Body of pancreas (tissue), 4 donors: ENCODE measurements at places on chromosomes 5 and 9. TPM values are rescaled to one million over a fixed set of nuclear protein-coding genes. Genes with fewer than 3 reads are reported as not detected.

DNA sequence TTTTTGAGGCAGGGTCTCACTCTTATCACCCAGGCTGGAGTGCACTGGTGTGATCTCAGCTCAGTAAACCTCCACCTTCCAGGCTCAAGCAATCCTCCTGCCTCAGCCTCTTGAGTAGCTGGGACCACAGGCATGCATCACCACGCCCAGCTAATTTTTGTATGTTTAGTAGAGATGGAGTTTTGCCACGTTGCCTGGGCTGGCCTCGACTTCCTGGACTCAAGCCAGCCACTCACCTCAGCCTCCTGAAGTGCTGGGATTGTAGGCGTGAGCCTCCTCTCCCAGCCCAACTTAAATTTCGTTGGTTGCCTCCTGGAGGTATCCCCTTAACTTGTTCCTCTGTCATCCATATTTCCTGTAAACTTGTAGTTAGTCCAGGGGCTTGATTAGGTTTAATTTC, 47.2 kb downstream of the RAB24 start:
- H3K4me3 ChIP-seq: no peak overlapping the region
- no peaks in the 10 kb centered on the region for H3K4me1 ChIP-seq
- H3K36me3 ChIP-seq: peaks cover 21% of the 10 kb centered on the region
- no peak overlapping the region for H3K27ac ChIP-seq

DNA sequence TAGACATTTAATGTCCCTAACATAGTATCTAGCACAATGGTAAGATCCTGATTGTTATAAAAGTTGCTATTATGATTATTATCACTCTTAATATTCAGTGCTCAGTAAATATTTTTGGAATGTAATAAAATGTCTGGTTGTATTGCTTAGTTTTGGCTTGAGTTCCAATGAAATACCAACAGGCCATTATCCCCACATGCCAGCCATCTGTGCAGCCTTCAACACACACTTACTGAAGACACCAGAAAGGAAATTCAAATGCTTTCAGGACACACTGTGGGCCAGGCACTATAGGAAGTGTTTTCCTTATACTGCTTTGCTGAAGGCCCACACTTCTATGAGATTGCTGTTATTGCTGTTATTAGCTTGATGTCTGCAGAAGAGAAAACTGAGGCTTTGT, 157.5 kb downstream of the TRIM32 start:
- no peaks in the 10 kb centered on the region for H3K4me1 ChIP-seq
- DNase-seq: no peak
- H3K4me3 ChIP-seq: no peak overlapping the region
- no peaks in the 10 kb centered on the region for H3K36me3 ChIP-seq
- no peak overlapping the region for H3K27ac ChIP-seq

The NR2F1 gene
- total RNA-seq: 16.9 TPM

The LRRC70 gene
- total RNA-seq: 0.99 TPM

GRCh38 chr5:19564036-19564435, 424.0 kb downstream of the CDH18 start:
- no peaks in the 10 kb centered on the region for H3K27me3 ChIP-seq
- no peak overlapping the region for H3K27ac ChIP-seq
- no peak overlapping the region for H3K4me3 ChIP-seq
- no peaks in the 10 kb centered on the region for H3K36me3 ChIP-seq

GRCh38 chr5:90223756-90224155, 185.8 kb downstream of the CETN3 start:
- no peak overlapping the region for H3K4me3 ChIP-seq
- DNase-seq: no peak
- no peak overlapping the region for H3K27ac ChIP-seq
- no peaks in the 10 kb centered on the region for H3K27me3 ChIP-seq
- no peaks in the 10 kb centered on the region for H3K36me3 ChIP-seq
- H3K4me1 ChIP-seq: no peaks in the 10 kb centered on the region

The KIF4B gene
- not detected for total RNA-seq

- no peak for DNase-seq
- no peaks in the 10 kb centered on the region for H3K27me3 ChIP-seq
- H3K36me3 ChIP-seq: peaks cover 5% of the 10 kb centered on the region
- H3K4me1 ChIP-seq: peaks cover 20% of the 10 kb centered on the region
- no peak overlapping the region for H3K27ac ChIP-seq
- no peak overlapping the region for H3K4me3 ChIP-seq
Observed at GRCh38 chr9:122268041-122268814, 3.5 kb downstream of the MRRF start.

DNA sequence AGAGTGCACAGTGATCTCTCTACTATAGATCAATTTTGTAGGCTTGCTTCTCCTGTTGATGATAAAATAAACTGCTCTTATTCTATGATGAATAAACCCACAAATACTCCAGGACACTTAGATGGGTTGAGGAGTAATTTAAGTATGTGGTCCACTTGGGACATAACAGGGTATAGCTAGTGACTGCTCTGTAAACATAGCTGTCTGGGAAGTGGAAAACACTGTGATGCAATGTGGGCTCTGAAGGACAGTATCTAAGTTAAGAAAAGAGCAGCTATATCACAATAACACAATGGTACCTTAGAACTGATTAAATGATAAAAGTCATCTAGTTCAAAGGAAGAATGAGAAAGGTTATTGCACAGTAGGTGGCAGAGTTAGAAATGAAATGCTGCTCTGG, 294.3 kb upstream of the HAPLN1 start:
- H3K27me3 ChIP-seq: no peaks in the 10 kb centered on the region
- H3K4me1 ChIP-seq: no peaks in the 10 kb centered on the region
- H3K4me3 ChIP-seq: no peak overlapping the region
- H3K27ac ChIP-seq: no peak overlapping the region
- H3K36me3 ChIP-seq: no peaks in the 10 kb centered on the region

DNA sequence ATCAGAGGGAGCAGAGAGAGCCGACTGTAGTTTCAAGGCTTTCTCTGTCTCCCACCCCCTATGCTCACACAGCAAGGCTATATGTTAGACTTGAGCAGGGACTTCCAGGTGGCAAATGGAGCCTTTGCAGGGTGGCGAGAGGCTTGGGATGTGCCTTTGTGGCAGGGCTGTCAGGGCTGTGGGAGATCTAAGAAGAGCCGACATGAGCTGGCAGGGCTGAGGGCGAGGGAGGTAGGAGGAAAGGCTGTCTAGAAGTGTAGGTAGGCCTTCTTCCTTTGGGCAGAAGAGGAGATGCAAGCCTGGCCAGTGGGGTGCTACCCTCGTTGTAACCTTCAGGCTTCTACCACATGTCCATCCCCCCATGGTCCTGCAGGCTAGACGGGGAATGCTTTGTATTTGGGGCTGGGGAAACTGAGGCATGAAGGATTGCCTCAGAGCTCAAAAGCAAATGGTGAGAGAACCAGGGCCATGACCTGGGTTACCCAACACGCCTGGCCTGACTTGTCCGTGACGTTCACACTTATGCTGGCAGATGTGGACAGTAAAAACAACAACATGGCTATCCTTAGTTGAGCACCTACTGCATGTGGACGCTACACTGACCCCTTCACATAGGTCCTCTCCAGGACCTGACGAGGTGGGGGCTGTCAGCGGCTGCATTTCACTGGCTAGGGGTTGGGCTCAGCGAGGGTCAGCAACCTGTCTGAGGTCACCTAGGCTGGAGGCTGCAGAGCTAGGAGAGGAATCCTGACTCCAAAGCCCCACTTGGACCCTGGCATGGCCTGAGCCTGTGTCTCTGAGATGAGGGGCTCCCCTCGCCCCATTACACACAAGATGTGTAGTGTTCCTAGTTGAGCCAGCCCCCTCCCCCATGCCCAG, 15.3 kb downstream of the CXXC5 start:
- H3K4me3 ChIP-seq: no peak overlapping the region
- H3K27ac ChIP-seq: peak overlapping the region; percentile 94
- H3K27me3 ChIP-seq: no peaks in the 10 kb centered on the region
- no peak for DNase-seq
